ENCODE measurements at places on chromosomes 2 and 18. TPM values are rescaled to one million over a fixed set of nuclear protein-coding genes. Genes with fewer than 3 reads are reported as not detected.

GRCh38 chr18:55452123-55452611, 135.8 kb downstream of the TCF4 start:
- DNase-seq = peak; percentile 31

Gene TCF7L1
- polyA plus RNA-seq = 40.8 TPM

Gene SCYGR4
- not detected for polyA plus RNA-seq

Gene RGPD3
- polyA plus RNA-seq = 0.20 TPM

Gene ST3GAL5
- 33.4 TPM for polyA plus RNA-seq

DNA sequence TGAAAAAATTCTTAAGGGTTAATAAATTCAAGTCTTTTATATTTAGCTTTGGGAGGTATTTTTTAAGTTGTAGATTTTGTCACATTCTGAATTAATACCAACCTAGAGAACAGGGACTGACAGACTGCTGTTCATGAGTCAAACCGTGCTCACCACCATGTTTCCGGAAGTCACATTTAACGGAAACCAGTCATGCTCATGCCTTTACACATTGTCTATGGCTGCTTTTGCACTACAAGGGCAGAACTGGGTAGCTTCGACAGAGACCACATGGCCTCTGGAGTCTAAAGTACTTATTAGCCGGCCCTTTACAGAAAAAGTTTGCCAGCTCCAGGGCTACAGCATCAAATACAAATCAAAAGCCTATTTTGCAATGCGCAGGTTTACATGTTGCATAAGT, 33.3 kb downstream of the LONRF2 start:
- no peak for DNase-seq

GRCh38 chr2:189327879-189328847, 113.1 kb upstream of the WDR75 start:
- DNase-seq = peak; percentile 58

DNA sequence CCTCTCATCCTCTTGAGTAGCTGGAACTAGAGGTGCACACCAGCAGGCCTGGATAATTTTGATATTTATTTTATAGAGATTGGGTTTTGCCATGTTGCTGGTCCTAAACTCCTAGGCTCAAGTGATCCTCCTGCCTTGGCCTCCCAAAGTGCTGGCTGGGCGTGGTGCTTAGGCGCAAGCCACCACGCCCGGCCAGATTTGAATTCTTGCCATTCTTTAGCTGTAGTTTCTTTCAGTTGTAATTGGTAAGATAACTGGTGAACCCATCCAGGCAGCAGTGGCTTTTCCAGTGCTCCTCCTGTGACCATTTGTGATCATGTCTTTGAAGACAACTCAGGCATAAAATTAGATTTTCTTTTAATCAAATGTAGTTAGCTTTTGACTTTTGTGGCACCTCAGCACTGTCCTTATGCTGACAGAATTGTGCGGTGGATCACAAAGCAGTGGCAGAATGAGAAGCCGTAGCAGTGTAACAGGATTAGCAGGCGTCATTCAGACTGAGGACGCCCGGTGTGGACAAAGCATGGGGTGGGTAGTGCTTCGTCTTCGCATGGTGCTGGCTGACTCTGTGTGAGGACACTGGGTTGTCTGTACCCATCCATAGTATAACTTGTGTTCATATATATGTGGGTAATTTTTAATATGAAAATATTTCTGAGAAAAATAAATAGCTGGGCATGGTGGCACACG, 30.0 kb upstream of the TOGARAM2 start:
- no peak for DNase-seq

- no peak for DNase-seq
Measured at GRCh38 chr2:64716569-64716968, 62.9 kb upstream of the SERTAD2 start.

- no peak for DNase-seq
Measured at GRCh38 chr2:237943395-237944094, 23.3 kb upstream of the UBE2F start.

- no peak for DNase-seq
Measured at GRCh38 chr2:108010912-108011591, 24.7 kb downstream of the SLC5A7 start.

Gene IL37
- not detected for polyA plus RNA-seq

- peak; percentile 64 for DNase-seq
Measured at GRCh38 chr2:235106874-235107639, 155.2 kb downstream of the SH3BP4 start.
